IMR-90 (cell line): ENCODE measurements at places on chromosomes 4 and X.

GRCh38 chr4:1201851-1202525, 29.6 kb upstream of the SPON2 start:
- DNase-seq: peak; percentile 95

GRCh38 chr4:40557736-40558135, 71.9 kb downstream of the RBM47 start:
- no peak for DNase-seq

DNA sequence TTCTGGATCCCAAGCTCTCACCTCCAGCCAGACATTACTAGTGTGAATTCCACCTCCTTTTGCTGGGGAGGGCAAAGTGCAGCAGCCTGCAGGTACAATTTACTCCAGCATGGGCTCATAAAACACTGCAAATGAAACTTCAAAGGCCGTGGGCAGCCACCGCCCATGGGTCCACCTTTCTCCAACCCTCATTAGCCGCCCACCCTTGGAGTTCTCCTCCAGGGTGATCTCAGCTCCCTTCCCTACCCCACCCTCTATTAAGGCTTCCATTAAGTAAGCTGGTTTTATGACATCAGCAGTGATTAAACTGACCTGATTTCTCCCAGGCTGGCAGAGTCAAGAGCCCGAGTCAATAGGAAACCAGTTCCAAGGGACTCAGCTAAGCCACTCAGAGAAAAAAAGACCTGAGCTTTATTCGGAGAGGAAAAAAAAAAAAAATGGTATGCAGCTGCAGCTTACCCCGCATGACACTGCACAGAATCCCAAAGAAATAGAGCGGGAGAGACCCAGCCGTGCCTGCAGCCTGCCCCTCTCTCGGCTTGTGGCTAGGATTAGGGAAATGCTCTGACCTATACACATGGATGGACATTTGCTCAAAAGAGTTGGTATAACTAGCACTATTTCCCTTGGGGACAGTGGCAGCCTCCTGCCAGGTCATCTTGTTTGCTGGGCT, 319.6 kb downstream of the PTTG2 start:
- DNase-seq: no peak

- DNase-seq: no peak
These were observed 63.4 kb downstream of the CHRDL1 start for GRCh38 chrX:110732266-110732665.

DNA sequence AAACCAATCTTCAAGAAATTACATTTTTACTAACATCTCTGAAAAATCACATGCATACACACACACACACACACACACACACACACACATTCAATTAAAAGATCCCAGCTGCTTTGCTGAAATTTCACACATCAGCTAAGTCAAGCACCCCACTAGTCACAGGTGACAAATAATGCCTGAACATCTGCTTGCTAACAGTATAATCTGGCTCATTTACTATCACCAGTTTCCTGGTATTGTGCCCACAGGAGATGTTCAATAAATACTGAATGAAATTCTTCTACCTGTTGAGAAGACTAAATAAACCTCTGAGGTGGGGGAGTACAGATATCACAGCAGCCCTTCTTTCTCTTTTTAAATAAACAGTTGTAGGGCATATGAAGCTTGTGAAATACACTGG, 994.0 kb downstream of the ARAP2 start:
- no peak for DNase-seq

GRCh38 chrX:136549226-136549625, 17.2 kb downstream of the VGLL1 start:
- no peak for DNase-seq

GRCh38 chrX:49184294-49185281, 1.6 kb downstream of the PRICKLE3 start:
- DNase-seq: peak; percentile 83

GRCh38 chr4:102642631-102643298, 118.0 kb downstream of the MANBA start:
- DNase-seq: peak; percentile 46

GRCh38 chrX:119189595-119189994, 46.5 kb upstream of the PGRMC1 start:
- no peak for DNase-seq

GRCh38 chr4:5774416-5775036, 63.5 kb downstream of the EVC start:
- DNase-seq: no peak

- DNase-seq: no peak
These were observed 313.8 kb downstream of the CAMK2D start for GRCh38 chr4:113447769-113448168.
